AG04450 (cell line): ENCODE measurements at places on chromosomes 16 and 17.

DNA sequence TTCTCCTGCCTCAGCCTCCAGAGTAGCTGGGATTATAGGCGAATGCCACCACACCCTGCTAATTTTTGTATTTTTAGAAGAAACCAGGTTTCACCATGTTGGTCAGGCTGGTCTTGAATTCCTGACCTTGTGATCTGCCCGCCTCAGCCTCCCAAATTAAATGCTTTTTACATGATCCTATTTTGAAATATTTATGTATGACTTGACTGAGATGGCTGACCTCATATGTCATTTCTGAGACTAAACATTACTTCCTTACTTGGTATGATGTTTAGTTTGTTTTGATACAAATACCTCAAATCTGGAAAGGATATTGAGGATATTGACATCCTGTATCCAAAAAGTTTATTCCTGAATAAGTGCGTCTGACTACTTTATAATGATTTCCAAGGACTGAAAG, 11.9 kb downstream of the CALCOCO2 start:
- DNase-seq: no peak

GRCh38 chr17:54903375-54903774, 2.7 kb downstream of the TOM1L1 start:
- DNase-seq: no peak

GRCh38 chr17:27293359-27293897, 486 bp upstream of the WSB1 start:
- no peak for DNase-seq

DNA sequence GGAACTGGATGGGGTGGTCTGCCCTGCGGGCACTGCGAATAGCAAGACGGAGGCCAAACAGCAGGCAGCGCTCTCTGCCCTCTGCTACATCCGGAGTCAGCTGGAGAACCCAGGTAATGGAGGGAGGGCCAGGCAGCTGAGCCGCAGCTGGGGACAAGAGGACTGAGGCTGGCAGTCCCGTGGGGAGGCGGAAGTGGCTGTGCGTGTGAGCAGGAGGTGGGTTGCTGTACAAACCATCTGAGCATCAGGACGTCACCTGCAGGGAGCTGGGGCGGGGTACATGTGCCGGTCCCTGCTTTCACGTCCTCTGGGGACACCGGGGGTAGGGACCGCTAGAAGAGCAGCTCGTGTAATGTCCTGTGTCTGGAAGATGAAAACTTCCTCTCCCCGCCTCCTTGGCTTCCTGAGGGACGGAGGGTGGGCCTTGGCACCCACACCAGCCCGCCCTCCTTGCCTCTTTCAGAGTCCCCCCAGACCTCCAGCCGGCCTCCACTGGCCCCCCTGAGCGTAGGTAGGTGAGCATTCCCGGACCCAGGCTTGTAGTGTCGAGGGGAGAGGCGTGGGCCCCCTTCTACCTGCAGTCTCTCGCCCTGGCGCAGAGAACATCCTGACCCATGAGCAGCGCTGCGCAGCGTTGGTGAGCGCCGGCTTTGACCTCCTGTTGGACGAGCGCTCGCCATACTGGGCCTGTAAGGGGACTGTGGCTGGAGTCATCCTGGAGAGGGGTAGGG, 3.7 kb downstream of the ADAD2 start:
- no peak for DNase-seq

- DNase-seq: no peak
These were observed 81.3 kb downstream of the CBLN1 start for GRCh38 chr16:49200223-49200820.

DNA sequence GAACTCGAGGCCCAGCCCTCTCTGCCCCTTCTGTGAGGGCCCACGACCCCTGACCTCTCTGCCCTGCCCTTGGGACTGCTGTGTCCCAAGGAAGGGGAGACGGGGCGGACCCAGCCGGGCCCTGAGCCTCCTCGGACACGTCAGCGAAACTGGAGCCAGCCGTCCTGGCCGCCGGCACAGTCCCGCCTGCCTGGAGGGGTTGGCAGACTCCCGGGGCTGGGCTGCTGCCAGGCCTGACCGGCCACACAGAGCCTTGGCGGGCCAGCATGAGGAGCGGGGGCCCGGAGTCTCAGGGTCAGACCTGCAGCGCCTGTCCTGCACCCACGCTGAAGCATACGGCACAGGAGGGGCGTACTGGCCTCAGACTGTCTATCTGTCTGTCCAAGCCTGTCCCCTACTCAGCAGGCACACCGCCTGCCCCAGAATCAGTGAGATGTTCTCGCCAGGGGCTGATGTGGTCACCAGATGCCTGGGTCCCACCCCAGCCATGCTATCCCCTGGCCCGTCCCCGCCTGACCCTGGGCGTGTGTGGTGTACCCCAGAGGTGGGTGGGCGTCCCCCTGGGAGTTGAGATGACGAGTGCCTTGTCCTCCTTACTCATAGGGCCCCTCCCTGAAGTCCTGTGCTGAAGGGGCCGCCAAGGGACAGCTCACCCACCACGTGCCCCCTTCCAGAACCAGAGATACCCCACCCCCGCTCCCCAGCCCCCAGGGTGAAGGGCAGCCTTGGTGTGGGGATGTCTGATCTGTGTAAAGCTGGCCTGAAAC, 4.7 kb downstream of the VASN start:
- peak; percentile 57 for DNase-seq

- no peak for DNase-seq
These were observed 24.6 kb upstream of the SLC5A11 start for GRCh38 chr16:24821129-24821528.

GRCh38 chr16:70747703-70748631, 53.0 kb downstream of the VAC14 start:
- no peak for DNase-seq

DNA sequence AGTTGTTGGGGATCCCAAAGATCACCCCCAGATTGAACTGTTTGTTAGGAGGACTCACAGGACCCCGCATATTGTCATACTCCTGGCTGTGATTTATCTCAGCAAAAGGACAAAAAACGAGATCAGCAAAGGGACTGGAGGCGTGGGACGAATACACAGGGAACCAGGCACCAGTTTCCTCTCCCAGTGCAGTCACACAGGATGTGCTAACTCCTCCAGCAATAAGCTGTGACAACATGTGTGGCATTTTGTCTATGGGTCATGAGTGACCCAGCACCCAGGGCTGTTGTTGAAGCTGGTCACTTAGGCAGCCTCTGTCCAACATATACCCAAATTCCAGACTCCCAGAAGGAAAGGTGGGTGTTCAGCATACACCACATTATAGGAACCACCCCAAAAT, 60.9 kb downstream of the CPPED1 start:
- DNase-seq: no peak

DNA sequence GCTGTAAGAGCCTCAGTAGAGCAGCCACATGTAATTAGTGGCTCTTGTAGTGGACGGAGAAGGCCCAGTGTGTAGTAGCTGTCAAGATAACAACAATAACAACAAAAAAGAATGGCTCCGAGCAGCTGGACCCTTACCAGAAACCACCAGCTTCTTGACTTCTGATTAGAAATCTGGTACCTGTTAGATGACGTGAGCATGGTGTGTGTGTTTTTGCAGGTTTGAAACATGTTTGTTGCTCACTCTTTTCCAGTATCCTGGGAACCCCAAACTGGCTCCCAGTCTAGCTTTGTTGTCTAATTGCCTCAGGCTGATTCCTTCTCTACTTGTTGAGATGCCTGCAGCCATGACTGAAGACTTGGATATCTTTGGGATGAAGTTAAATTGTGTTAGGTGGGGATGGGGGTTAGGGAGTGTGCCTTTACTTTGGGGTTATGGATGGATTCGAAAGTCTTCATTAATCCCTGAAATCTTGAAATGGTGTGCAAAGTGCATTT, 21.0 kb downstream of the IGF2BP1 start:
- no peak for DNase-seq

GRCh38 chr16:57513371-57514102, 22.8 kb downstream of the CCDC102A start:
- DNase-seq: no peak

DNA sequence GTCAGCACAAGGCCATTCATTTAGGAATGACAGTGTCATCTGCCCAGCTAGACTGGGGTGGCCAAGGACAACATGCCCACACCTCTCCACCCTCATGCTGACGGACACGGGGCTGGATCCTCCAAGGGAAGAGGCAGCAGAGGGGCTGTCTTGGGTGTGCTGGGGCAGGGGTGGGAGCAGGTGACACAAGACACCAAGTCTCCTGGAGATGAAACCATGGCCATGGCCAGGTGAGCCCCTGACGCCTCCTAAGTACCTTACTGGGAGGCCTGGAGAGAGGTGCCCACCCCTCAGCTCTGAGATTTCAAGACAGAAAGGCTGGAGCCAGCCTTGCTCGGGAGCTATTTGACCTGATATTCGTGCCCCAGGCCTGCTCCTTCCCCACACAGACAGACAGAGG, 9.0 kb upstream of the RASD1 start:
- no peak for DNase-seq

DNA sequence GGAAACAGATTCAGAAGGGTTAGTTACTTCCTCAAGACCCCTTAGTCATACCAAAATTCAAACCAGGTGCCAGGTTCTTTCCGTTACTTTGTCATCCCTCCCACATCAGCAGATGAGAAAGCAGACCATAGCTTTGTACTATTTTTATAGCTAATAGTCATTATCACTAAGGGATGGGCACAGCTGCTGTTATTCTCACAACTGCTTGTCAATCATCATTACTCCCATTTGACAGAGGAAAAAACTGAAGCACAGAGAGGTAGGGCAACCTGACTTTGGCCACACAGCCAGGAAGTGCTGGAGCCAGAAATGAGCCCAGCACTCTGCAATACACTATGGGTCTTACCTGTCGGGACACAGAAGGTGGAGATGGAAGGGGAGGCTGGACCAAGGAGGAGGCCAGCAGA, 30.0 kb downstream of the TEKT5 start:
- DNase-seq: no peak

GRCh38 chr16:68444056-68444657, 4.2 kb downstream of the SMPD3 start:
- DNase-seq: no peak

DNA sequence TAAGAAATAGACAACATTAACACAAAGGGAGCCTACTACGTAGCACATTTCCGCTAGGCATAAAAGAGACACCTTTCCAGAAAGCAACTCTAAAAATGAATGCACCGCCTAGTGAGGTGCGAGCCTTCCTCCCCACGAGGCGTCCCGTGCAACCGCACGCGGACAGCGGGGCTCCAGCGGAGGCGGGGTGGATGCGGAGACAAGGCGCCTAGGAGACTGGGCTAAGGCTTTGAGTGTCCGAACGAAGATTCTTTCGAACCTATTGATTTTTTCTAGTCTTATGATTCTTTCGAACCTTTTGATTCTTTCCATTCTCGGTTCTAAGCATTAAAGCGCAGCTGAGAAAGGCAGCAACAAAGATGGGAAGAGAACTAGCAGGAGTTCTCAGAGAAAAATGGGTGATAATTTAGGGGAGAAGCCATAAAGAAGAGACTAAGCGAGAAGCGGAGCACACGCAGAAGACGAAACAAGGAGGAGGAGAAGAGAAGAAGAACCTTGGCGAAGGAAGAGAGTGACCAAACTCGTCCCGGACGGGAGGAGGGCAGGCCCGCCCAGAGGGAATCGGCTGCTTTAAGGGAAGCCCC, 394 bp upstream of the CPD start:
- DNase-seq: no peak

- no peak for DNase-seq
These were observed 2.3 kb upstream of the WFIKKN1 start for GRCh38 chr16:628321-629061.

- no peak for DNase-seq
These were observed 48.3 kb upstream of the MAF start for GRCh38 chr16:79648826-79649225.

DNA sequence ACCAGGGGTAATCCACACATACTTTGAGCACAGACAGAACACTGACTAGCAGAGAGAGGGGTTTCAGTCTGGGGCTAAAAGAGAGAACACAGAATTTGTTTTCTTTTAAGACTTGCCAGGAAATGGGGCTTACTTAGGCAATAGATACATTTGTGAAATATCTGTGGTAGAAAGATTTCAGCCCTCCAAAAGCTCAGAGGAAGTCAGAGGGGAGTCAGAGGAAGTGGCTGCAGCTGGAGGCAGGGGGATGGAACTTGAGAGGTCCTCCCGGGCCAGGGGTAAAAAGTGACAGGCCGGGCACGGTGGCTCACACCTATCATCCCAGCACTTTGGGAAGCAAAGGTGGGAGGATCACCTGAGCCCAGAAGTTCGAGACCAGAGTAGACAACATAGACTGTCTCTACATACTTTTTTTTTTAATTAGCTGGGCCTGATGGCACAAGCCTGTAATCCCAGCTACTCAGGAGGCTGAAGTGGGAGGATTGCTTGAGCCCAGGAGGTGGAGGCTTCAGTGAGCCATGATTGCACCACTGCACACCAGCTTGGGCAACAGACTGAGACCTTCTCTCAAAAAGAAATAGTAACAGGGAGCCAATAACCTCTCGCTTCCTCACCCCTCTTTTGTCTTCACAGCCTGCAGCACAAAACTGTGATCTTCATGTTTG, 49.9 kb downstream of the NLRC5 start:
- DNase-seq: peak; percentile 49

DNA sequence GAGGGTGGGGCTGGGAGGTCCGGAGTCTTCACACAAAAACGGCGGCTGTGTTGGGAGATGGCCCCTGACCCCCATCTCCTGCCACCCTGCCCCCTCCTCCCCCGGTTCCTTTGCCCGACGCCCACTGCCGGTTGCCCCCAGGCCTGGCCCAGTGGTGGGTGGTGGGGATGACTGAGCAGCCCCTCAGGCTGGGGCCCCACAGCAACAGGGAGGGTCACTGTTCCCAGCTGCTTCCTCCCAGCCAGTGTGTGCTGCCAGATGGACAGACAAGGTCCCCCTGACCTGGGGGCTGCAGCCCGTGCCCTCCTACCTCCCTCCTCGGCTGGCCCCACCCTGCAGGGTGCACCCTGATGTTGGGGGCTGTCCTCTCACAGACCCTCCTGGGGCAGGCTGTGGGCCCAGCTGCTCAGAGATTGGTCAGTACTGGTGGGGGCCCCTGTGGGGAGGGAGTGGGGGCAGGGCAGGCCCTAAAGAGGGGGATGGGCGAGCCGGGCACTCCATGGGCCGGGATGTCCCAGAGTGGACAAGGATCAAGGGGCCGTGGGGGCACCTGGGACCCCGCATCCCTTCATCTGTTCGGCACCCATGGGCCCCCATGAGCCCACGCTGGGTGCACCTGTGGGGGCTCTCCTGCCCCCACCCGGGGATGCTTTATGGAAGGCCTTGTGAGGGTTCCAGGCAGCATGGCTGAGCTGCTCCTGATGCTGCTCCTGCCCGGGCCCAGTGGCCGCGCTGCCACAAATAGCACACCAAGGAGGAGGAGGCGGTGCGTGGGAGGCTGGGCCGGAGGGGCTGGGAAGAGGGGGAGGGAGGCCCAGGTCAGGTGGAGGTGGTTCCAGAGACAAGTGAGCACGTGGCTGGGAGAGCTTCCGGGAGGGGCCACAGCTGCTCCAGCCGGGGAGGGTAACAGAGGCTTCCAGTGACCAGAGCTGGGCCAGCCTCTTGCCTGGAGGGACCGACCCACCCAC, 5.1 kb downstream of the C1QTNF8 start:
- no peak for DNase-seq

GRCh38 chr17:2157081-2157480, 102.2 kb downstream of the HIC1 start:
- DNase-seq: no peak

- DNase-seq: no peak
These were observed 6.9 kb downstream of the TSC2 start for GRCh38 chr16:2054543-2055245.

GRCh38 chr16:66418165-66418962, 8.7 kb upstream of the BEAN1 start:
- no peak for DNase-seq
